Myometrial cell (primary cell): ENCODE measurements at places on chromosomes 5 and 9. TPM values are rescaled to one million over a fixed set of nuclear protein-coding genes. Genes with fewer than 3 reads are reported as not detected.

The GABRA1 gene
- total RNA-seq = not detected in 2 replicates

The NREP gene
- total RNA-seq = 19.8 and 19.9 TPM in 2 replicates

The CAMSAP1 gene
- total RNA-seq = 16.1 and 16.7 TPM in 2 replicates

The HTR1A gene
- not detected in 2 replicates for total RNA-seq
